Stimulated activated CD4-positive, alpha-beta T cell treated with anti-CD3 and anti-CD28 coated beads, Interleukin-4, amount 100 ng/mL, for 4 hours (primary cell): ENCODE measurements at places on chromosomes 16 and 17.

- no peak for DNase-seq
These were observed 1011.6 kb downstream of the KCNJ18 start for GRCh38 chr17:22703786-22704441.

DNA sequence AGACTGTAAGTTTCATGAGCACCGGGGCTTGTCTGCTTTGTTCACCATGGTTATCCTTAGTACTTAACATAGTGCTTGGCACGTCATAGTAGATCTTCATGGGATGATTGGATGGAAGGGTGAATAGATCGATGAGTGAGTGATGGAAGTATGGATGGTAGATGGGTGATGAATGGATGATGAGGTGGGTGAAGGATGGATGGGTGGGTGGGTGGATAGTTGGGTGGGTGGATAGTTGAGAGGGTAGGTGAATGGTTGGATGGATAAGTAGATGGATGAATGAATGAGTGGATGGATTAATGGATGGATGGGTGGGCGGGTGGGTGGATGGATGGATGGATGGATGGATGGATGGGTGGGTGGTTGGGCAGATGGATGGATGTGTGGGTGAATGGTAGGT lies 133.2 kb upstream of the PLCG2 start:
- DNase-seq, result no peak

- DNase-seq, result no peak
These were observed 4.1 kb downstream of the FOXJ1 start for GRCh38 chr17:76137001-76137350.

DNA sequence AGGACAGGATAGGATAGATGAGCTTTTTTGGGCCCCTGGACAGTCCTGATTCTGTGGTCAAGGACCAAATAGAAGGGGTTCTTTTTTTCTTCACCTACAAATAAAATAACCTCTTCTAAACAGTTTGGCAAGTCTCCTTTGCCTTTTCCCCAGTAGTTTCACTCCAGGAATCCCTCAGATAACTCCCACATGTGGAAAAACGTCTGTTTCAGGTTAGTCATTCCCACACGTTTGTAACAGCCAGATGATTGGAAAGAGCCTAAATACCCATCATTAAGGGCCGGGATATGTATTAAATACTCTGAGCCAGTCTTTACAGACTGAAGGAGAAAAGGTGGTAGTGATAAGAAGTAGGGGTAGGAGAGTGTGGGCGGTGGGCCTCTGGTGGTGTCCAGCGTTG lies 58.3 kb downstream of the PLD6 start:
- no peak for DNase-seq

GRCh38 chr16:87380881-87381280 lies 2.7 kb downstream of the FBXO31 start:
- no peak for DNase-seq

DNA sequence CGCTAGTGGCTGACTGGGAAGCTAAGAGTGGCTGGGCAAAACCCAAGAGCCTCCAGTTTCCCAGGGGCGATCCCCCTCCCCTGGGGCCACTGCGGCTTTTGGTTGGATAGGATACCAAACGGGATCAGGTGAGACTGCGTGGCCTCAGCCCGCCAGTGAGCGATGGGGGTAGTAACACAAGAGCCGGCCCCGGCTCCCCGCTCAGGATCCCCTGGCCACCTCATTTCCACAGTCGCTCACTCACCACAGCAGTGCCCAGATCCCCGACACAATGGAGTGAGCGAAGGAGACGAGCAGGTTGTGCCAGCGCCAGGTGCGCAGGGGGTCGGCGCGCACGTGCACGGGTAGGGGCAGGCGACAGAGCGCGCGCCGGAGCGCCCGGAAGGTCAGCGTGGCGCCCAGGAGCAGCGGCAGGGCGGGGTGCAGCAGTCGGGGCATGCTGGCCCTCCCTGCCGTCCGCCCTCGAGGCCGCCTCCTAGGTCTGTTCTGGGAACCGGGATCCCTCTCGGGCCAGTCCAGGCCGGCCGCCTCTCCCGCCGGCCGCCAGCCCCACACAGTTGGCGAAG lies 290 bp downstream of the TLCD1 start:
- DNase-seq, result no peak

GRCh38 chr17:83115202-83115651 lies 35.8 kb downstream of the METRNL start:
- DNase-seq, result no peak

GRCh38 chr16:22293137-22294106 lies 3.8 kb upstream of the POLR3E start:
- DNase-seq, result no peak

DNA sequence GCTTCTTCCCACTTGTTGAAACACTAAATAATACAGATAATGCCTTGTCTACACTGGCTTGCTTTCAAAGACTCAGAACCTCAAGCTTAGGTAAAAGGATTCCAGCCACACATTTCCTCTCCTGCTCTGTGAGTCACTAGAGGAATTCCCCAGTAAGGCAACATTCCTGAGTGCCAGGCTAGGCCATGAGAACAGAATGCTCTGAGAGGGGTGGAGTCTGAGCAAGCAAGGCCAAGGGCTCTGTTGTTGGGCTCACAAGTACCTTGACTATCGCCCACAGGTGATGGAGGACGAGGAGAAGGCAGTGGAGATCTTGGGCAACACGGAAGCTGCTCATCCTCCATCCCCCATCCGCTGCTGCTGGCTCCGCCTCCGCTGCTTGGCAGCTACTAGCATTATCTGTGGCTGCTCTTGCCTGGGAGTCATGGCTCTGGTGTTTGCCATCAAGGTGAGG lies 6.7 kb upstream of the PHKG2 start:
- DNase-seq, result no peak

GRCh38 chr17:78571329-78571728 lies 5.9 kb downstream of the DNAH17 start:
- no peak for DNase-seq

GRCh38 chr17:8448310-8448709 lies 12.6 kb downstream of the NDEL1 start:
- no peak for DNase-seq

GRCh38 chr16:4240624-4241023 lies 1.3 kb downstream of the SRL start:
- no peak for DNase-seq

GRCh38 chr17:51891936-51892335 lies 266.6 kb downstream of the CA10 start:
- DNase-seq, result no peak

DNA sequence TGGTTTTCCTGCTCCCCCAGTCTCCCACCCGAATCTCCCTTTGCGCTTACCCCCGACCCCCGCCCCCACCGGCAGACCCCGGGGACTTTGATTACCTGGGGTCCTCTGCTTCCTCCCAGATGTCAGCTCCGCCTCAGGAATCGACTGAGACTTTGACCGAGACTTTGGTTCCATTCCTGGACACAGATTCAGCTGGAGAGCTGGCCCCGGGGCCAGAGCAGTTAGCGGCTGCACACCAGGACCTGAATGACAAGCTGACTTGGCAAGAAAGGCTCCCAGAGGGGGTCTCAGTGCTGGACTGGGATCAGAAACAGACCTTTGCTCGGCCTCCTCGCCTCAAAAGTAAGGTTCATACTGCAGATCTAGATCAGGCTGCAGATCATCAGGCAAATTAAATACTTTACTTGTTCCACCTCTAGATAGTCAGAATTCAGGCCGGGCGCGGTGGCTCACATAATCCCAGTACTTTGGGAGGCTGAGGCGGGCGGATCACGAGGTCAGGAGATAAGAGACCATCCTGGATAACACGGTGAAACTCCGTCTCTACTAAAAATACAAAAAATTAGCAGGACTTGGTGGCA lies 60.3 kb upstream of the FBXO47 start:
- DNase-seq, result no peak

- peak; percentile 76 for DNase-seq
These were observed 11.1 kb upstream of the CHMP6 start for GRCh38 chr17:80980397-80981061.

DNA sequence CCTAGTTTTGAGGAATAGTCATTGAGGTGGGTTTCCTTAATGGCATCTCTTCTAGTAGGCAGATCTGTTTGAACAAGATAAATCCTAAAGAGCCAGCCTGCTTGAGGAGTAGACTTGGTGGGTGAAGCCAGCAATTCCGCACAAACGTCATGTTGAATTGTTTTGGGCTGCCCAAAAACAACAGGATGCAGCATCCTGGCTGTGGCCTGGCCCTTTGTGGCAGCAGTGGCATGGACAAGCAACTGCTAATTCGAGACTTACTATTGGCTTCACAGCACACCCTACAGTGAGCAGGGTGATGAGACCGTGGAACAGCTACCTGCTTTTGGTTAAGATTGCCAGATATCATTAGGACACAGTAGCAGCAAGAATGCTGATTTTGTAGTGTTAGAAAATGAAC lies 9.3 kb upstream of the VPS4A start:
- no peak for DNase-seq

- no peak for DNase-seq
These were observed 12.2 kb upstream of the SLC52A1 start for GRCh38 chr17:5047446-5047845.

- no peak for DNase-seq
These were observed 31.3 kb upstream of the RASD1 start for GRCh38 chr17:17527534-17527933.

DNA sequence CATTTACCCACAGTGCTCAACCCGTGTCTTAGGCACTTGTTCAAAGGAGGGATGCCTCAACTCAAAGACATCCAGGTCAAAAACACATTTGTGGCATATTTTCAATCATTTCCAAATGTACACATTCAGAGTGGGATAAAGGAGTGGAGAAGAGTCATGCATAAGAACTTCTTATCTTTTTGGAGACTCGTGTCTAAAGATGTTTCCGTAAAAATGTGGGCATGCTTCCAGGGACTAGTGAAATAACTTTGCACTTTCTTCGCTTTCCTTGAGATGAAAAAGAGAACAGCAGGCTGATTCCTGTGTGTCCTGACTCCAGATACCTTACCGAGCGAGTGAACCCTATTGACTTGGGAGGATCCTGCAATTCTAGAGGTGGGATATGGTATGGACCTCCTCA lies 256.6 kb upstream of the KCNJ16 start:
- DNase-seq, result no peak
